Fibroblast of villous mesenchyme (primary cell): ENCODE measurements at places on chromosomes 11 and 22. TPM values are rescaled to one million over a fixed set of nuclear protein-coding genes. Genes with fewer than 3 reads are reported as not detected.

DNA sequence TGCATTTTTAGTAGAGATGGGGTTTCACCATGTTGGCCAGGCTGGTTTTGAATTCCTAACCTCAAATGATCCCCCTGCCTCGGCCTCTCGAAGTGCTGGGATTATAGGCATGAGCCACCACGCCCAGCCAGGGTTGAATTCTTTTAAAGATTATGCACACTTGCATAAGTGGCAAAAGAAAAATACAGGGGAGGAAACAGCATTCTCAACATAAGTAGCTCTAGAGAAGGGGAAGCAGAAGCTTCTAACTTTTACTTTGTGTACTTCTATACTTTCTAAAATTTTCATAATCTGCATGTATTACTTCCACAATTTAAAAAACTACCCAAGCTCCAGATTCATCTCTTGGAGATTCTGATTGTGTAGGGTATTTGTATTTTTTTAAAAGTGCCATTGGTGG, 108.0 kb downstream of the SLC1A2 start:
- DNase-seq: no peak

GRCh38 chr22:39946126-39946502, 14.1 kb upstream of the TMA7B start:
- DNase-seq: no peak

MRGPRF gene
- 52.8 and 61.3 TPM in 2 replicates for total RNA-seq

DNA sequence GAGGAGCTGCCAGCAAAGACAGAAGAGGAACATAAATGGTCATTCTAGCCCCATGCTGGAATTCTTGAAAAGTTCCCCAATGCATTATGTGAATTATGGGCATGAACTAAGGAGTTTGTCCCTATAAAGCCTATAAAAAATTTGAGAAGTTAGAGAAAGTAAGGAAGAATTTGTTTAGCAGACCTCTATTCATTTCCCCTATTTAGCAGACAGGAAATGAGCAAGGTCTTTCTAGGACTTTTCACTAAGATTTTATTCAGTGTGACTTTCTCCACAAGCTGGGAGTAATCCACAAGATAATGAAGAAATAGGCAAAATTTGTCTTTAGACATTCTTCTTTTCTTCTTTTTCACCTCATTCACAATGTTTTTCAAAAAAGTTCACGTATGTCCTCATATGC, 20.0 kb downstream of the PRRG4 start:
- DNase-seq: no peak

DNA sequence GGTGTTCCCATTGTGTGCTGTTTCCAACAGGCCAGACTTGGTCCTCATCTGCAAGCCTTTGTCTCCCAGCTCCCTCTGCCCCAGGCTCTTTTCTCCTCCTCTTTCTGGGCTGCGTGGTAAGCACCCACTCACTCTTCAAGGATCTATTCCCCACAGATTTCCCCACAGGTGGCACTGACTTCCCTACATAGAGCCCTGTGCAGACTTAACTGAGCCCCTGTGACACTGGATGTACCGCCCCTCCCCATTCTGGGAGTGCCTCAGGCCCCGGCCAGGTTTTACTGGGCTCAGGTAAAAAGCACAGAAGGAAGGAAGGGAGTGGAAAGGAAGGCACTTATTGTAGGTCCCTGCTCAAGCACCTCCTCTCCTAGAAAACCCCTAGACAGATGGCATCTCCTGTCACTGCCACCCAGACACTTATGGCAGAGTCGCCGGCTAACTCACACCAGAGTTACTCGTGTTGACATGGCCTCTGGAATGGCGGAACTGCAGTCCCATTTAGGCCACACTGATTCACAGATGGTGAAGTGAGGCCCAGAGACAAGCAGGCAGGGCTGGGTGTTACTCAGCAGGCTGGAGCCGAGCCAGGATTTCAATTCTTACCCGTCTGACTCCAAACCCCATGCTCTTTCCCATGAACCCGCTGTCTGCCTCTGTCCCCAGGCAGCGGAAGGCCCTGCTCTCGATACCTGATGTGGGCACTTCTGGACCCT, 47.2 kb downstream of the LRRC32 start:
- peak; percentile 84 for DNase-seq
